ENCODE measurements at places on chromosomes 5 and 9.

DNA sequence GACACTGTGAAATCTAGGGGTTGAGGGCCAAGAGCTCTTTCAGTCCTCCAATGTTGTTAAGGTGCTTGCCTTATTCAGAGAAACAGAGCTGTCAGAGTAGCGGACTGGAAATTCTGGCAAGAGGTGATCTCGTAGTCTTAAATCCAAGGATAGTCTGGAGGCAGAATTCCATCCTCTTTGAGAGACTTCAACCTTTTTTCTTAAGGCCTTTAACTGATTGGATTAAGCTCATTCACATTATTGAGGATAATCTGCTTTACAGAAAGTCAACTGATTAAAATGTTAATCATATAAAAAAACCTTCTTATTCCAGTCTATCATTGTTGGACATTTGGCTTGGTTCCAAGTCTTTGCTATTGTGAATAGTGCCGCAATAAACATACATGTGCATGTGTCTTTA is 243.1 kb upstream of the COX7C start:
- no peak for DNase-seq

DNA sequence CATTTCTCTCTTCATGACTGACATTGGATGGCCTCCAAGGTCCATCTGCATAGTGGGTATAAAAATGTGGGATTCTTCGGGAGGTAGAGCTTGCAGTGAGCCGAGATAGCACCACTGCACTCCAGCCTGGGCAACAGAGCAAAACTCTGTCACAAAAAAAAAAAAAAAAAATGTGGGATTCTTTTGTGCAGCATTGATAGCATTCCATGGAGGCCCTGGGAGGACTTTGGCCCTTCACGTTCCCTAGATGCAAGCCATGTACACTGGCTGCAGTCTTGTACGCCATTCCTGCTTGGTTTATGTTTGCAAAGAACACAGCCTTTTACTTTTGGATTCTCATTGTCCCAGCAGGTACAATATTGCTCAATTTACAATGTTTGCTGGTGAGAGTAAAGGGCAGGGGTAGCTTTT is 157.8 kb downstream of the SLCO4C1 start:
- DNase-seq, result no peak

GRCh38 chr5:59777028-59777427 is 116.5 kb downstream of the PDE4D start:
- DNase-seq, result no peak

DNA sequence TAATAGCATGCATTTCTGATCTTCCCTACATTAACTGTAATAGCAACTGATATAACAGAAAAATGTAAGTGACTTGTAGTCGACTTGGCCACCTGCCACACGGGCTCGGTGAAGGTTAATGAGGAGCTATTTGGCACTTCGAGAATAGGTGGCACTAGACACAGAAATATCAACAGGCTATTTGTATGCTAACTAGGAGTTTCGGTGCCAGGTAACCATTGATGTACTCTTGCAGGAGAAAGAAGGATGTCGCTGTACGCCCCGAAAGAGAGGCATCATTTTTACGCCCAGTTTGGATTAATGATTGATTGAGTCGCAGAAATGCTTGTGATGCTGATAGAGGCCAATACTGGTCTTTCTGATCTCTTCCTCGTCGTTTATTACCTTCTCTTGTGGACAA is 516 bp upstream of the DMRT2 start:
- no peak for DNase-seq

Measured in fibroblast of upper back skin (primary cell).